ENCODE measurements at places on chromosomes 12 and 14.

DNA sequence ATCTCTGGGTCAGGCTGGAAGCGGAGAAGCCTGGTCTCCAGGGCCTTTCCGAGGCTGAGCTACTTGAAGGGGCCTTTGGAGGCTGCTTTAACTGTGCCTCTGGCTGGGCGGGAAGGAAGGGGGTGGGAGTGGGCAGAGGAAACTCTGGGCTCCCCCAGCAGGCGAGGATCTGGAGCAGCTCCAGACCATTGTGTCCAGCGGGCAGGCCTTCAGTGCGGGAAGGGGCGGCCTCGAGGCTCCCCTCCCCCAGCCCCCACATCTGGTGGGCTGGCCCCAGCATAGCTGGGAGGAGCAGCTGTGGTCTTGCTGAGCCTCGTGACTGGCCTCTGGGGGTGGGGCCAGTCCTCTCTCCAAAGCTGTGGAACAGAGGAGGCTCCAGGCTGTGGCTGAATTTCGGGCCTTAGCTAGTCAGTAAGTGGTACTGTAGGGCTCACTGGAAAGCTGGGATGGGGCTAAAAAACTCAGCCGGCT, 3.4 kb downstream of the TAMALIN start:
- DNase-seq = no peak

DNA sequence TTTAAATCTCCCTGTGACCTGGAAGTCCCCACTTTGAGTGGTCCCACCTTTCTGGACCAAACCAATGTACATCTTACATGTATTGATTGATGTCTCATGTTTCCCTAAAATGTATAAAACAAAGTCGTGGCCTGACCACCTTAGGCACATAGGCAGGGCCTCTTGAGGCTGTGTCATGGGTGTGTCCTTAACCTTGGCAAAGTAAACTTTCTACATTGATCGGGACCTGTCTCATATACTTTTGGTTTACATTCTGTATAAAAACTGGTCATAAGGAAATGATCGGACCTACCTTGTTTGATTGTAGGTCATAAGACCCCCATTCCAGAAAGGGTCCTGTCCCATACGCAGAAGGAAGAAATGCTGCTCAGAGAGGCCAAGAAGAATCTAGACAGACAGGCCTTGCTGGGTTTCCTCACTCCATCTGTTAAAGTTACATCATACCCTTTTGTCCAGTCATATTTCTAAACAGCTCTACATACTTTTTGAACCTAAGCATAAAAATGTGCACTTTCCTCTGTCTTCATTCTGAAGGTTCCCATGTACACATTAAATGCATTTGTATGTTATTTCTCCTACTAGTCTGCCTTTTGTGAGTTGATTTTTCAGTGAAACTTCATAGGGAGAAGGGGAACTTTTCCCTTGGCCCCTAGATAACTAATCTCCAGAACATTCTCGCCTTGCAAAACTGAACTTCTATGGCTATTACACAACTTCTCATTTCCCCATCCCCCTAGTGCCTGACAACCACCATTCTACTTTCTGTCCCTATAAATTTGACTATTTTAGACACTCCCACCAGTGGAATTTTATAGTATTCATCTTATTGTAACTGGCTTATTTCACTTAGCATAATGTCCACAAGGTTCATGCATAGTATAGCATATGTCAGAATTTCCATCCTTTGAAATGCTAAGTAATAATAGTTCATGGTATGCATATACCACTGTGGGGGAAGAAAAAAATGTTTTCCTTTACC, 30.2 kb upstream of the CPM start:
- DNase-seq = no peak

GRCh38 chr12:25056486-25057130, 107.7 kb upstream of the BCAT1 start:
- no peak for DNase-seq

GRCh38 chr14:95497561-95498011, 18.9 kb downstream of the SYNE3 start:
- no peak for DNase-seq

DNA sequence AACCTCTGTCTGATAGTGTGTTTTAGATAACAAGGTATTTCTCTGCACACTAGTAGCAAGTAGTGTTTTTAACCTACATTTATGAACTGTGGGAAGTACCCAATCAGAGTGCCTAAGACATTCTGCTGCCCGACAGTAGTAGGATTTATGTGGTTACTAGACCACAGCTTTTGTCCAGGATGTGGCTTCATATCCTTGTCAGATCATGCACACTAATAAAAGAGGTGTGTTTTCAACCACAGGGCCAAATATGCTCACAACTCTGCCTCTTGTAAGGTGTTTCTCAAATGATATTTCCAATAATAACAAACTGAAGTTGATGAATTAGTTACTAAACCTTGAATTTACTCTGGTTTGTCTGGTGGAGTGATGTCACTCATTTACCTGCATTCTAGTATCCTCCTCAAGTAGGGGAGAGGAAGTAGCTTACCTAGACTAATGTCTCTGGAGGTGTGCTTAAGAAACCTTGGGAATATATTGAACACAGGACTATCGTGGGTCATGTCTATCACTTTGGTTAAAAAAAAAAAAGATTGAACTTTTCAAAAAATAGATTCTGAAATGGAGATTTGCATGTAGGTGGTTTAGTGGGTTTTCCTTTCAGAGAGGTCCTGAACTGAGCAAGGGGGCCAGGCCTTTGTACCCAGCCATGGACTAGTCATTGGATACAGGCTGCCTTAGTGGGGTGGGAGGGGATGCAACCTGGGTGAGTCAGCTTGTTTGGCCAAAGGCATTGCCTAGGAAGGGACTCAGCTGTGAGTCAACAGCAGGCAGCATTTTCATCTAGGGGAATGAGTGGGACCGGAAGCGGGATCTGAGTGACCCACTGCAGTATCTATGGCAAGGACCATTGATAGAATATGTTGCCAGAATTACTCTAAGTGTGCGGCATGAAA, 14.1 kb downstream of the FBXW8 start:
- DNase-seq = no peak

- DNase-seq = no peak
Measured at GRCh38 chr14:21514341-21514740, 3.2 kb upstream of the METTL3 start.

DNA sequence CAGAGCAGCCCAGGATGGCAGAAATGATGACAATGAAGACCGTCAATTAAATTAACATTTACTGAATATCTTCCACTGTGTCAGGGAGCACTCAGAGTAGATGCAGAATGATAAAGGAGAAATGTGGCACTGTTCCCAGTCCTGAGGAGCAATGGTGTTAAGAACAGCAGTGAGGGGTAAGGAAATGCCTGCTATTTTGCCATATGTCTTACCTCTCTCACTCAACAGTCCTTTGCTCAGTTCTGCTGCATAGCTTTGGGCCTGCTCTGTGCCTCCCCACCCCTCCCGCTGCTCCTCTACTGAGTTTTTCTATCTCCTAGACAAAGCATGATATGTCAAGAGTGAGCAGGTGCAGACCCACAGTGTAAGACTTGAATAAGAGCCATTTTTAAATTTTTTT, 318.8 kb downstream of the NAV3 start:
- no peak for DNase-seq

DNA sequence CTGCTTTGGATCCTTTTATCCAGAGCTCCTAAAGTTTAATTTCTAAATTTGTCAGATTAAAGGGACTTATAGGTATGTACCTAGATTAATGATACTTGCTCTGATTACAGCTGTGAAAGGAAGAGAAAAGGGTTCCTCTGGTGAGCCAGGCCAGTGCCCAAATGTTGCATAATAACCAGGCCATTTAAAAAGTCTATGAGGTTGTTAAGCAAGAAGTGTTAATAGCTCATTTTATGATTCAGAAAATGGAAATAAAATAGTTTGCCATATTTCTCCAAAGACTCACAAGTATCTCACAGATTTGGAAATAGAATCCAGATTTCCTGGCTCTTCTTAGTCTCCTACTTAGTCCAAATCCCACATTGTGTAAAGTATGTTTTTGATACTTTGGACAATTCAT, 67.6 kb downstream of the SLC38A6 start:
- no peak for DNase-seq

GRCh38 chr12:6936636-6937480, 6.8 kb upstream of the RNU7-1 start:
- no peak for DNase-seq
